Aorta (tissue), 5 donors: ENCODE measurements at places on chromosomes 11 and 22. TPM values are rescaled to one million over a fixed set of nuclear protein-coding genes. Genes with fewer than 3 reads are reported as not detected.

The PRG2 gene
- total RNA-seq: 0.39 TPM

The GDPD4 gene
- not detected for total RNA-seq

The MLC1 gene
- 0.39 TPM for total RNA-seq

GRCh38 chr11:40647295-40647694 is 812.2 kb downstream of the LRRC4C start:
- no peaks in the 10 kb centered on the region for H3K36me3 ChIP-seq
- H3K27ac ChIP-seq: no peak overlapping the region
- no peak for DNase-seq
- H3K4me1 ChIP-seq: no peaks in the 10 kb centered on the region
- H3K4me3 ChIP-seq: no peak overlapping the region

DNA sequence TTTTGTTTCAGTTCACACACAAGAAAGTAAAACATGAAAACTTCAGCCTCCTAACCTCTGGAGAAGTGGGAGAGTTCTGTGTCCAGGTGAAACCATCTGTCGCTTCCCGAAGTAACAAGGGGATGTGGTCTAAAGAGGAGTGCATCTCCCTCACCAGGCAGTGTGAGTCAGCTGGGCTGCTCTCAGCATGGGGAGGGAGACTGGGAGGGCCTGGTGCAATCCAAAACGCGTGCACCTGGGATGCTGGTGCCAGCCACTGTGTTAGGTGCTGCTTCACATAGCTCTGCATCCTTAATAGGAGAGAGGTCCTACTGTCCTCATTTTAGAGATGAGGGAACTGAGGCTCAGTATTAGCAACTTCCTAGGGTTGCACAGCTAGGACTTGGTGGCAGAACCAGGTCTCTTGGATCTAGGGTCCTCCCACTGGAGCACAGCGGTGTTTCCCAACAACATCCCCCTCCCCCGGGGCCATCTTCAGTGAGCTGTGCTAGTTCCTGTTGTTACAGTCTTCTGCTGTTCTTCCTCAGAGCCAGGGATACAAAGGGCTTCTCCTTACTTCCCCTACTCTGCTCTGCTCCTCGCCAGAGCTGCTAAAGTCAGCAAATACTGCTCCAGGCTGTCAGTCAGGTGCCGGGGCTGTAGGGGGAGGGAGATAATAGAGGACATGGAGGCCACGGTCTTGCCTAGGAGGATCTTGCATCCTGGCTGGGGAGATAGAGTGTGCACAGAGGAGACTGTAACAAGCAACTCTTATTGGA is 8.0 kb downstream of the IL10RA start:
- no peak overlapping the region for H3K4me3 ChIP-seq
- no peaks in the 10 kb centered on the region for H3K4me1 ChIP-seq
- H3K27me3 ChIP-seq: no peaks in the 10 kb centered on the region
- H3K27ac ChIP-seq: no peak overlapping the region
- DNase-seq: peak; percentile 81

GRCh38 chr11:96486890-96487611 is 97.2 kb downstream of the JRKL start:
- H3K36me3 ChIP-seq: no peaks in the 10 kb centered on the region
- H3K4me3 ChIP-seq: no peak overlapping the region
- no peak for DNase-seq
- no peaks in the 10 kb centered on the region for H3K4me1 ChIP-seq
- no peaks in the 10 kb centered on the region for H3K27me3 ChIP-seq

- peak; percentile 33 for DNase-seq
- no peaks in the 10 kb centered on the region for H3K36me3 ChIP-seq
- H3K4me3 ChIP-seq: no peak overlapping the region
- H3K4me1 ChIP-seq: no peaks in the 10 kb centered on the region
- H3K27ac ChIP-seq: no peak overlapping the region
These were observed 9.6 kb downstream of the TRPM5 start for GRCh38 chr11:2434506-2435255.

DNA sequence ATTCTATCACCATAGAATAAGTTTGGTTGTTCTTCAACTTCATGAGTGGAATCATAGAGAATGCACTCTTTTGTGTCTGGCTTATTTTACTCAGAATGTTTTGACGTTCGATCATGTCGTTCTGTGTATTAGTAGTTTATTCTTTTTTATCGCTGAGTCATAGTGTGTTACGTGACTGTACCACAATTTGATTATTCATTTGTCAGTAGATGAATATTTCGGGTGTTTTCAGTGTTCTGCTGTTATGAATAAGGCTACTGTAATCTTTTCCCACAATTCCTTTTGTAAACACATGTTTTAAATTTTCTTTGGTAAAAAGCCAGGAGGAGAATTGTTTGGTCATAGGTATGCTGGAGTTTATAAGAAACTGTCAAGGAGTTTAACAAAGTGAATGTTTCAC is 279.9 kb upstream of the B3GAT1 start:
- no peaks in the 10 kb centered on the region for H3K4me1 ChIP-seq
- no peak overlapping the region for H3K27ac ChIP-seq
- H3K27me3 ChIP-seq: no peaks in the 10 kb centered on the region
- no peak for DNase-seq
- no peak overlapping the region for H3K4me3 ChIP-seq

DNA sequence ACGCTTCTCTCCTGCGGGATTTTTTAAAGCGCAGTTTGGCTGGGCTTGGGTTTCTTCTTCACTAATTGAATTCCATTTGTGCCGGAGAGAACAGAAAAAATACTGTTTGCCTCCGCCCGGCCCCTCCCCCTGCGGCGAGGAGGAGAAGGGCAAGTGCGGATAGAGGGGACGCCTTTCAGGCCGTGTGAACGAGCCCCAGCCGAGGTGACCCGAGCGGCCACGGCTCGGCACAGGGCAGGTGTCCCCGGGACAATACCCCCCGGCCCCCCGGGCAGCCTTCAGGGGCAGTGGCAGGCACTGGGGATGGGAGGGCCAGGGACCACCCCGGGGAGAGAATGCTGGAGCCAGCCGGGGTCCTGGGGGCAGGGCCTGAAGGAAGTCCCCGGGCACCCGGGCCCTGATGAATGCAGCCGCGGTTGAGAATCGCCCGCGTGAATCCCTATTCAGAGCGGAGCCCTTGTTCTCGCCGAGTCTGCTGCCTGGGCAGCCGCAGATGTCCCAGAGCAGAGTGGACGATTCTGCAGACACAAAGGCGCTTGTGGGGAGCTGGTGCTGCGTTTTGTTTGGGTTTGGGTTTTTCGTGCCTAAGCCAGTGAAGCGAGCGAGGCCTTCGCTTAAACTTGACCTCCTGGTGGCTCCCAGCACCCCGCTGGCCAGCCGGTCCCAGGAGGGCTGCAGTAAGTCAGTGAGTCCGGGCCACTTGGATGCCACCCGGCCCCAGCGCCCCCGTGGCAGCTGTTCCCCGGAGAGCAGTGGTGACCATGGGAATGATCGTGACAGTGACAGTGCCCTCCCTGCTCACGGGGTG is 96.0 kb downstream of the WNT7B start:
- no peak overlapping the region for H3K4me3 ChIP-seq
- H3K36me3 ChIP-seq: no peaks in the 10 kb centered on the region
- H3K4me1 ChIP-seq: no peaks in the 10 kb centered on the region
- DNase-seq: peak; percentile 62

DNA sequence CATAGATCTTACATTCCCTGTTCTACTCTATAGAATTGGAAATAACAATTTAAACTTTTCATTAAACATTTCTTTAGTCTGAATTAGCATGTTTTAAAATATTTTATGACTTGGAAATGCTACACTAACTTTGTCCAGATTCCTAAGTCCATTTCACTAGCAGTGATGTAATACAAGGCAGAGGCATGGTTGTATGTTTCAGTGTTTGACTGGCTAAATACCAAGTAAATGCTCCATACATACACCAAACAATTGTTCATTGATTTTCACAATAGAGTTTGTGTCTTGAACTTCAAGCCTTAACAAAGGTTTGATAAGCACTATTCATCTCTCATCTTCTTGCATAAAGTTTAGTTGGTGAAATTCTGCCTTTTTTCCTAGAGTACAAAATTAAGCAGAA is 13.5 kb downstream of the ZBED5 start:
- H3K4me1 ChIP-seq: no peaks in the 10 kb centered on the region
- no peak for DNase-seq
- H3K27me3 ChIP-seq: no peaks in the 10 kb centered on the region

GRCh38 chr22:26585104-26585790 is 4.7 kb downstream of the TPST2 start:
- no peak overlapping the region for H3K4me3 ChIP-seq
- H3K4me1 ChIP-seq: no peaks in the 10 kb centered on the region
- DNase-seq: peak; percentile 84
- H3K27ac ChIP-seq: no peak overlapping the region
- no peaks in the 10 kb centered on the region for H3K27me3 ChIP-seq

GRCh38 chr11:46659908-46660307 is 40.5 kb downstream of the ARHGAP1 start:
- no peaks in the 10 kb centered on the region for H3K4me1 ChIP-seq
- DNase-seq: no peak
- no peaks in the 10 kb centered on the region for H3K27me3 ChIP-seq

DNA sequence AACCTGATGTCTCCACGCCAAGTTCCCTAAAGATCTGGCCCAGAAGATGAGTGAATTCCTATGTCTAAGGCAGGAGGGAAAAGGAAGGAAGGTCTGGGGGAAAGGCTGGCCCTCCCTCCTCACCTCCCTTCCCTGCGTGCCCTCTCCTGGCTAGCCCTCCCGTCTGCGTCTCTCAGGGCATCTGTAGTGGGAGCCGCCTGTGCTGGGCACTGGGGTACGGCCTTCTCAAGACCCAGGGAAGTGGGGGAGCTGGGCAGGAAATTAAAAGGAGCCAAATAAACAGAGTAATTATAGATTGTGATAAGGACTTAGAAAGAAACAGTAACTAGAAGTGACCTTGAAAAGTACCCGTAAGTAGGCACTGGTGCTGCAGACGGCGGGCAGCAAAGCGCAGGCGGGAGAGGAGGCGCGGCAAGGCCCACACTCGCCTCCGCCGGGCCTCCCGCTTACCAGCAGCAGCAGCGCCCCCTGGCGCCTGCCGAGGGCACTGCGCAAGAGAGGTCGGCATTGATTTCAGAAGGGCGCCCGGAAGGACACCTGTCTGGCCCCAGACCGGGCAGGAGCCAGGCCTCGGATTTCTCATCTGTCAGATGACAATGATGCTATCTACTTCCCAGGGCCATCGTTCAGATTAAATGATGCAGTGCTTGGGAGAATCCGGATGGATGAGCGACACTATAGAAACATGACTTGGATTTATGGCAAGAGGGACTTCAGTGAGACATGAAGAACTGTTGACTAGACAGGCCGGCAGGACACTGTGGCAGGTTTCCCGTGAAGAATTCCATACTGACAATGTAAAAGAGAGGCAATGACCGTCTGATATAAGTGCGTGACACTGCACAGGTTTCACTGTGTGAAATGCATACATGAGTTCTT is 7.3 kb downstream of the KCNJ1 start:
- peak; percentile 73 for DNase-seq
- H3K4me1 ChIP-seq: no peaks in the 10 kb centered on the region
- H3K27me3 ChIP-seq: no peaks in the 10 kb centered on the region
- H3K4me3 ChIP-seq: no peak overlapping the region
